ENCODE measurements at places on chromosomes 3 and 15.

DNA sequence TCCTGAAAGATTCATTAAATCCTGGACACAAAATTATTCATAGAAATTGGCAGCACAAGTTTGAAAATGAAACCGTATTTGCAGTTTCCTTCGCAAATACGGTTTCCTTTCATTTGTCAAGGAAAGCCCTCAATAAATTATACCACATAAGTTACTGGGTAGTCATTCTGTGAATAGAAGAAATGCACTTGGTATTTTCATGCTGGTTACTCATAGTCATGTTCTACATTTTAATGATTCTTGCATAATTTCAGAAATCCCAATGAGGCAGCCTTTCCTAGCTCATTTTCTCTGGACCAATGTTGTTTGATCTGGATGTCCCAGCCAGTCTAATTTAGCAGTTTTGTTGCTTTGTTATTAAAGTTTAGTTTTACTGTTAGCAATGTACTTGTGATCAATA is 43.2 kb downstream of the MINAR1 start:
- no peak for DNase-seq

GRCh38 chr3:149151843-149152242 is 22.4 kb downstream of the HPS3 start:
- no peak for DNase-seq

GRCh38 chr3:99686955-99687612 is 48.7 kb downstream of the COL8A1 start:
- peak; percentile 5 for DNase-seq

DNA sequence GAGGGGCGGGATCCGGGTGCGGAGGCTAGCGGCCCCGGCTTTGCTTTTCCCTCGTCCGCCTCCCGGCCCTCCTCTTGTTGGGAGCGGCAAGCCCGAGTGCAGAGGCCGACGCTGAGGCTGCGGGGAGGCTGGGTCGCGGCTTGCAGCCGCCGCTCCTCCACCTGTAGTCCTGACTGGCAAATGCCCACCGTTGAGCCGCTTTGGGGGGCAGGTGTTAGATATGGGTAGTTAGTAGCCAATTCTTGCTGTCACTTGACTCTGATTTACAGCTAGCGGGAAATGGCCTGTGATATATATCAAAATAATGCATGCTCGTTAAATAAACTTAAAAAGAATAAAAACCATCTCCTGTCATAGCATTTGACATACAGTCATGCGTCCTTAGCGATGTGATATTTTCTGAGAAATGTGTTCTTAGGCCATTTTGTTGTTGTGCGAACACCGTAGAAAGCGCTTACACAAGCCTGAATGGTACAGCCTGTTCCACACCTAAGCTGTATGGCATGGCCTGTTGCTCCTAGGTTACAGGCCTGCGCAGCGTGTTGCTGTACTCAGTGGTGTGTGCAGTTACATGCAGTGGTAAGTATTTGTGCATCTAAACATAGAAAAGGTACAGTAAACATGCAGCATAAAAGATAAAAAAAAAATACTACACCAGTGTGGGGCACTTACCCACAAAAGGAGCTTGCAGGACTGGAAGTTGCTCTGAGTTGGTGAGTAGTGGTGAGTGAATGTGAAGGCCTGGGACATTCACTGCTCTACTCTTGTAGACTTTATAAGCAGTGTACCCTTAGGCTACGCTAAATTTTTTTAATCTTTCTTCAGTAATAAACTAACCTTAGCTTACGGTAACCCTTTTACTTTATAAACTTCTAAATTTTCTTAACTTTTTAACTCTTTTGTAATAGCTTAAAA is 873 bp downstream of the CAPN7 start:
- peak; percentile 26 for DNase-seq

GRCh38 chr3:48685603-48686511 is at the start of gene NCKIPSD:
Gene NCKIPSD (minus strand): TSS chr3:48685915. CDS start chr3:48685807, 108 bp downstream.
- peak; percentile 92 for DNase-seq

DNA sequence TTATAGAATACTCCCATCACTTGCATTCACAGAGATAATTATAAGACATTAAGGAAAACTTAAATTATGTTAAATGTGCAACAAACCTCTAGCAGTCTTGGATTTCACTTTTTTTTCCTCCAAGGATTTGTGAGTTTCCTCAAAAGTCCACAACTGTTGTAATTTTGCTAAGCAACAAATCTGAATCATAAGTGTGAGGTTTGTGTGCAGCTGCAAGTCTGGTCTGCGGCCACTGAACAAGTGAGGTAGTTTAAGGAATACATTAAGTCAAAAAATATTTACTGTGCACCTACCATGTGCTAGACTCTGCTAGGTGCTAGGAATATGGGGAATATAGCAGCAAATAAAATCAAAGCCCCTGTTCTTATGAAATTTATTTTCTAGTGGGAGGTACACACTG is 70.2 kb downstream of the LRRC28 start:
- DNase-seq: no peak

DNA sequence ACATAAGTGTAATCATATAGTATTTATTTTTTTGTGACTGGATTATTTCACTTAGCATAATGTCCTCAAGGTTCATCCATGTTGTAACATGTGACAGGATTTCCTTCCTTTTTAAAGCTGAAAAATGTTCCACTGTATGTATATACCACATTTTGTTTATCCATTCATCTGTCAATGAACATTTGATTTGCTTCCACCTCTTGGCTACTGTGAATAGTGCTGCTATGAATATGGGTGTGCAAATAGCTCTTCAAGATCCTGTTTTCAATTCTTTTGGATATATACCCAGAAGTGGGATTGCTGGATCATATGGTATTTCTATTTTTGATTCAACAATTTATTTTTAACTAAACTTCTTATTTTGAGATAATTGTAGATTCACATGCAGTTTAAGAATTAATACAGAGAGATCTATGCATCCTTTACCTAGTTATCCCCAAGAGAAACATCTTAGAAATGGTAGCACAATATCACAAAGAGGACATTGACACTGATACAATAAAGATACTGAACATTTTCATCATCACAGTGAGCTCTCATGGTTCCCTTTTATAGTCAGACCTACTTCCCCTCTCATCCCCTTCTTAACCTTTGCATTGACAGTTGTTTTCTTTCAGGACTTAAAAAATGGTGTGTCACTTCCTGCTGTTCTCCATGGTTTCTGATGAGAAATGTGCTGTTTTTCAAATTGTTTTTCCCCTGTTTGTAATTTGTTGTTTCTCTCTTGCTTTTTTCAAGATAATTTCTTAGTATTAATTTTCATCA is 90.1 kb downstream of the SATB1 start:
- DNase-seq: no peak

DNA sequence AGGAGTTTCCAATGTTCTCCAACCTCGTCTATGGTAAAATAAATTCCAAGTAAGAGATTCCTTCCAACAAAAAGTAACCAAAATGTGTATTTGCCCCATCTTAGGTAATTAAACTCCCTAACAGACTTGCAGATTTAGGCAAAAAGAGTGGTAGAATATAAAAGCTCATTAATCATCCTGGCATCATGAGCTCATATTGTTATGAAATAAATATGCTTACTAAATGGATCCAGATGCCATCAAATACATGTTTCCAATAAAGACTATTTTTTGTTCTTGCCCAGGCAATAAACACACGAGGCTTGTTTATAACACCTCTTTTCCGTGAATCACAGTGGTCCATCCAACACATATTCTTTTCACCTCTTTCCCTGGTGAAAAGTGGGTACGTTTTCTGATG is 189.4 kb downstream of the THSD4 start:
- DNase-seq: no peak

DNA sequence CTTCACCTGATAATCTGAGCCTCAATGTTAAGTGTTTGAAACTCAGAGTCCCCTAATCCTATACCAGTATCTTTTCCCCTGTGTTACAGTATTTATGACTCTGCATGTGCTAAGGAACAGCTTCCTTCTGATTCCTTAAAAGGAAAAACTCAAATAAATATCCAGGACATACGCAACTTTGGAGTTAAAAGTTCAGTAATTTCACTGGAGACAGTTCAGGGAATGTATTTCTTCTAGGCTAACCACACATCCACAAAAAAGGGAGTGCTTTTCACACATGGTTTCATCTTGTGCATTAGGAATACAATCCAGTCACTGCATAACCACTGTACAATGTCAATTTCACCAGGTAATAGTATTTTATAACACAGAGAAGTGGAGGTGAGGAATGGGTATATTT is 31.0 kb downstream of the PGBD4 start:
- no peak for DNase-seq

DNA sequence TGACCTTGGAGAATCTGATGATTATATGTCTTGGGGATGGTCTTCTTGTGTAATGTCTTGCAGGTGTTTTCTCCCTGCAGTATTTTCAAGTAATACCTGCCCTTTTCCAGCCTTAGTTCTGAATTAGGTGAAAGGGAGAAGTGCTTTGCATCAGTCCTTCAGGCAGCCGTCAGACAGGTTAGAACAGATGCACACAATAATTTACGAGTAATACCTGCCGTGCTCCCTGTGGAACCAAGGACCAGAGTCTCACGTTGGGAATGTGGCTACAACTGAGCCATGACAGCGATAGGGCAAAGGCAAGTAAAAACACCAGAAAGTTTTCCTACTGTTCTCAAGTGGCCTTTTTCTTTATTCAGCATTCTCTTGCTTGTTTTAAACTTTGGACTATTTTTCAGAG is 69.1 kb downstream of the CHCHD6 start:
- no peak for DNase-seq

- DNase-seq: no peak
Observed at GRCh38 chr3:134603956-134604355, 46.9 kb downstream of the KY start.

DNA sequence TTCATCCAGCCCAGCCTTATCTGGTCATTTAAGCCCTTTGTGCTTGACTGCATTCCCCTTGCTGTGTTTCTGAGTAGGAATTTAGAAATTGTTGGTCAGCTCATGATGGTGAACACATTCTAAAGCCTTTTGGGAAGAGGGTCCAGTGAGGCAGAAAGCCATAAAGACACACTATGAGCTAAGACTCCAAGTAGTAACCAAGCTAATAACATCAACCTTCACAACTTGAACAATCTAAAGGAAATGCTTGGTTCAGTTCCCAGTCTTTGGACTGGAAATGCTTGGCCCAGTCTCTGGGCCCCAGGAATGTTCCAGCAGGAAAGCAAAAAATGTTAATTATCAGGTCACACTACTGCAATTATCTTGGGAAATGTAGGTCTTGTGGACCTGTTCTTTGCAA is 7.7 kb downstream of the PLSCR1 start:
- no peak for DNase-seq

DNA sequence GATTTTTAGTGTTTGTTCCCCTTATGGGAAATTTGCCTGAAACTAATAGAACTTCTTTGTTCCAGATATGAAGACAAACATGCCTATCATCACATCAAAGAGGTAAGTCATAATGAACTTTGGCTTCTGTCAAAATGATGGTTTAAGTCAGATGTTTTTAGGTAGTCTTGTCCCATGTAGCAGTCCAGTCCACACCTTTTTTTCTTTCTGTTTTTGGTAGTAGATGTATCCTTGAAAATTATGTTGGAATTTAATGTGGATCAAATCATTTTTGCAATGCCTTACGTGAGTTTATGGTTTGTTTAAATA is 12.1 kb downstream of the TSEN2 start:
- no peak for DNase-seq

DNA sequence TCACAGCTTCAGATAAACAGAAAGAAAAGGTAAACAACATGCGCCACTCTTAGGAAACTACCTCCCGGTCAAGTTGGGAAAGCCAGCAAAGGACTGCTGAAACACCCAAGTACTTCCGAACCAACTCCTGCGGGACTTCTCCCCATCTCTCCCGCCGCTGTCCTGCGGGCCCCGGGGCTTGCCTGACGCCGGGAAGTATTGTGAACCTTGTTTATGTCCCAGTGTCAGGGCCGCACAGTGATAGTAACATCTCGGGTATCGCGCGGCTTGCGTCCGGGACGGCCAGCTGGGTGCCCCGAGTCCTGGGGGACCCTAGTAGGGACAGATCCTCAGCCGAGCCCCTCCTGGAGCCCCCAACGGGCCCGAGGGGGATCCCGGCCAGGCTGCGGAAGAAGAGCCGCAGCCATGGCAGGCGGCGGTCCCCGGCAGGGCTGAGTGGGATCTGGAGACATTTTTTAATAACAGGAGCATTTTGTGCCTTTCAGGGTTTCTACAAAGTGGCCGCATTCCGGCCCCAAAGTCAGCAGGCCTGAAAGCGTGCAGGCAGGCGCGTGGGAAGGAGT is 756 bp downstream of the CLPX start:
- DNase-seq: peak; percentile 16

DNA sequence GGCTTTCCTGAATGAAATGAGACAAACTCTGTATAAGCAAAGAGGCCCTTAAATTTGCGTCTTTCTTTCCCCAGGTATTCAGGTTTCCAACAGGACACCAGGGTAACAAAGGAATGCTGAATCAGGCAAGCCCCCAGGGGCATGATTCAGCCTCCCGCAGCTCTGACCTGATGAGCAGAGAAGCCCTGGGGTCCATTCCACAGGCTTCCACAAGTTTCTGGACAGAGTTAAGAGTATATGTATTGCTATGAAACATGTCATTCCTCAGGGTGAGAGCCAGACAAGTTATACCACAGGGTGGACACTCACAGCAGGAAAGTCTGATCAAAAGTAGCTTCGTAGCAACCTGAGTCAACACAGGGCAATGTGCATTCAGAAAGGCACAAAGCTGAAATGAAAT is 68.1 kb upstream of the CTNNB1 start:
- no peak for DNase-seq

GRCh38 chr3:64995857-64996551 is 308.2 kb upstream of the ADAMTS9 start:
- no peak for DNase-seq

DNA sequence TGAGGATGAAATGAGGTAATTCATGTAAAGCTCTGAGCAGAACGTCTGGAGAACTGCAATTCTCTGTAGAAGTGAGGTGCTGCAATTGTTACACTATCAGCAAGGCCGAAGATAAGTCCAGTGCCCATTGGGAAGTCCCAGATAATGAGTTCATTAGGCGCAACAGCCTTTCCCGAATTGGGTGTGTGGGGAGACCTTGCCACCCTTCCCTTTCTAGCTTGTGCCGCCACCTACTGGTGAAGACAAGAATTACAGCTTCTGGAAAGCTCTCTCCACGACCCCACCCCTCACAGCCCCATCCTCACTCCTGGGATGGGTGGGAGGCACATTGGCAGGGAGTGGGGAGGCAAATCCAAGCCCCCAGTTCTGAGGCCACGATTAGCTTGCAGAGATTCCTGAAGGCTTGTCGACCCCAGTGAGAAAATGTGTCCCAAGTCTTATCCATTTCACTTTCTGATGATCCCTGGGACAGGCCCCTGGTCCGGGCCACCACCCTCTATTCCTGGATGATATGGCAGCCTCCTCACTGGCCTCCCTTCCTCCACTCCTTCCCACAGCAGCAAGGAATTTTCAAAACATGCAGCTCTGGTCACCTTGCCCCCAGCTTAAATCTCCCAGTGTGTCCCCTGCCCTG is 36.4 kb downstream of the FAM3D start:
- DNase-seq: peak; percentile 39

GRCh38 chr3:194995334-194995733 is 275.6 kb downstream of the XXYLT1 start:
- no peak for DNase-seq
